Right ventricle myocardium inferior (tissue), 1 donor: ENCODE measurements at places on chromosomes 16 and 17.

DNA sequence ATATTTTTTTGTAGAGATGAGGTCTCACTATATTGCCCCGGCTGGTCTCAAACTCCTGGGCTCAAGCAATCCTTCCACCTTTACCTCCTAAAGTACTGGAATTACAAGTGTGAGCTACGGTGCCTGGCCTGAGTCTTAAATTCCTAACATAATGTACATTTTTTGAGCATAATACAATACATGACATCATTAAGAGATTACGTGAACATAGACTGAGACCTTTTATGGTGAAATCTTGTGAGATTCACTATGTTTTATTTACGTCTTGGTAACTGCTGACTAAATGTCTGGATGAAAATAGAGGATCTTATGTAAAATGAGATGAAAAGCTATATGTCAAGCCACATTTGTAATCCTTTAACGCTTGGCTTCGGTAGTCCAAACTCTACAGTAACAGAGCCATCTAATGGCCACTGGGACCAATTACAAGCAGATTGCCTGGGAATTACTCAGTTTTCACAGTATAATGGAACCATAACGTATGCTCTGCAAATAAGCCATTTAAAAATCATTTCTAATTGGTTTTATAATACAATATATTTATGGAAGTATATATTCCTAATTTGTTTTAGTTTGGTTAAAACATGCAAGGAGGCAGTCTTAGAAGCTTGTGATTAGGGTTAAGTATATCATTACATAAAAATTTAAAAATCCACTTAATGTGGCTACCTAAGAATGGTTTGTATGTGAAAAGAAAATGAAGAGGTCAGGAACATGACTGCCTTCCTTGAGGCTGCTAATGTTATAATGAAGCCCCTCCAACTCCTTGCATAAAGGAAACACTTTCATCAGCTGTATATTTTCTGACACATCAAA lies 8.1 kb upstream of the EFCAB13 start:
- DNase-seq = no peak

DNA sequence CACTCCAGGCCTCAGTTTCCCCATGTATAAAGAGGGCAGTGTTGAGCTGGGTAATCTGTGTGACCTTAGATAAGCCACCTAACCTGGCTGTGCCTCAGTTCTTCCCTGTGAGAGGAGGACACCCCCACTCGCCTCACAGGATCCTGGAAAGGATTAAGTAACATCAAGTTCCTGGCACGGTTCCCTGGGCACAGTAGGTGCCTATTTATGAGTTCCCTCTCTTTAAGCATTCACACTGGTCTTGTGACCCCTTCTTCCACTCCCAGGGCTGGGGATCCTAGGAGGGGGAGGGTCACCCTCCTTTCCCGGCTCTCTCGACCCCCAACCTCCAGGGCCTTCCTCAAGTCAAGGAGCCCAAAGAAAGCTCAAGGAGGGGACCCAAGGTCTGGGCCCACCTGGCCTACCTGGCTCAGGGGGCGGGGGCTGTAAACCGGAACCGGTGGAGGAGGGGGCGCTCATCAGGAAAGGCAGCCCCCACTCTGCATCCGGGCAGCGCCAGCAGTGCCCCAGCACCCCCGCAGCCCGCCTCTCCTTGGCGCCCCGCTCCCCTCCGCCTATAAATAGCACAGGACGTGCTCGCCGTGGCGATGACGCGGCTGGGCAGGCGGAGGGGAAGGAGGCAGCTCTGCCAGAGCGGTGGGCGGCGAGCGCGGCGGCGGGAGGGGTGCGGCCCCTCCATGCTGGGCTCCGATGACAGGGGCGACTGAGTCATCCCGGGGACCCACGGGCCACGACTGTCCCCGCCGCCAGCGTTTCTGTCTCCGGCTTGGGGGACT lies 9.4 kb downstream of the RPL19 start:
- DNase-seq = peak; percentile 88

- no peak for DNase-seq
Measured at GRCh38 chr17:8923762-8924161, 41.7 kb downstream of the PIK3R5 start.

DNA sequence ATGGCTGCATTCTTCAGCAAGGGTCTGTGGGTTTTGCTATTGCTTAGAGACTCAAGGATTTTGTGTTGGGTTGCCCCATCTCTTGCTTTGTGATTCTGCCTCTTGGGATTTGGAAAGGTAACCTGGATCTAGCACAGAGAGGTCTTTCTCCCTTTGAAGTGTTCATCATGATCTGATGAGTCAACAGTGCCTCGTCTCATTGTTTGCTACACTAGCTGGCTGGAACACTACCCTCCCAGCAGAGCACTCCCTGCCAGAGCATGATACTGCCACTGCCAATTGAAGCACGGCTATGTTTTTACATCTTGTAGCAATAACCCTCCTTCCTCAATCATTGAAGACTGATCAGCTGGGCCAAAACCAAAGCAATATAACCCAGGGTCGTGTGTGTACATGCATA lies 361.0 kb downstream of the CDH13 start:
- DNase-seq = no peak

GRCh38 chr17:33464669-33465280 lies 171.7 kb upstream of the ASIC2 start:
- no peak for DNase-seq

- DNase-seq = no peak
Measured at GRCh38 chr17:53313746-53314145, 509.0 kb upstream of the KIF2B start.

DNA sequence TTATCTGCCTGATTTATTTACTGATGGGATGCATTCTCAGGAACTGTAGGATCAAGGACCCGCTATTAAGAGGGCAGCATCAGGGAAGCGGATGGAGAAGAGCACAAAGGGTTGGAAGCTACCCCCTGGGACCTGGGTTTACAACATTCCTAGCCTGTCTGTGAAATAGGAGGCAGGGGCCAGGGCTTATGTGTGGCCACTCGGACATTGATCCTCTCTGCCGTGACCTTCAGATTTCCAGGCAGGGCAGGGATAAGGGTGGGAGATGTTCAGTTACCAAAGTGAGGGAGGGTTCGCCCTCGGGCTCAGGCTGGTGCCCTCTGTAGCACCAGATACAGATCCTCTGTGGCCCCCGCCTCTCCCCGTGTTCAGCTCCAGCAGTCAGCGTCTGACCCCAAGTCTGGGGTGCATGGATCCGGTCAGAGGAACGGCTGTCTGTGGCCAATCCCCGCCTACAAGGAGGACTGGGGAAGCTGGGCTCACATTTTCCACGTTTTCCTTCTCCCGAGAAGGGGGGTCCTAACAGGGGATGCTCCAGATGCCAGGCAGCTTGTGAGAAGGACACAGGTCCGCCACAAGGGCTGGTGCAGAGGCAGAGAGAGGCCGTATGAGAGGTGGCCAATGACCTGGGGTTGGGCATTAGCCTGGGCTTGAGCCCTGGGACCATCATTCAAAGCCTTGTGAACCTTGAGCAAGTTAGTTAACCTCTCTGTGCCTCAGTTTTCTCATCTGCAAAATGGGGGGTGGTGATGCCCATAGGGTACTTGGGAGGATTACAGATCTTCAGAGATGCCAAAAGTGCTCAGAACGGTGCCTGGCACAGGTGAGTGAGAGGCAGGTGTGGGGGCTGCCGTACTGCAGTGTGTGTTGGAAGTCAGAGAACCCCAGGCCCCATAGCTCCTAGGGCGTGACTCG lies 48.3 kb downstream of the ATP2C2 start:
- no peak for DNase-seq

DNA sequence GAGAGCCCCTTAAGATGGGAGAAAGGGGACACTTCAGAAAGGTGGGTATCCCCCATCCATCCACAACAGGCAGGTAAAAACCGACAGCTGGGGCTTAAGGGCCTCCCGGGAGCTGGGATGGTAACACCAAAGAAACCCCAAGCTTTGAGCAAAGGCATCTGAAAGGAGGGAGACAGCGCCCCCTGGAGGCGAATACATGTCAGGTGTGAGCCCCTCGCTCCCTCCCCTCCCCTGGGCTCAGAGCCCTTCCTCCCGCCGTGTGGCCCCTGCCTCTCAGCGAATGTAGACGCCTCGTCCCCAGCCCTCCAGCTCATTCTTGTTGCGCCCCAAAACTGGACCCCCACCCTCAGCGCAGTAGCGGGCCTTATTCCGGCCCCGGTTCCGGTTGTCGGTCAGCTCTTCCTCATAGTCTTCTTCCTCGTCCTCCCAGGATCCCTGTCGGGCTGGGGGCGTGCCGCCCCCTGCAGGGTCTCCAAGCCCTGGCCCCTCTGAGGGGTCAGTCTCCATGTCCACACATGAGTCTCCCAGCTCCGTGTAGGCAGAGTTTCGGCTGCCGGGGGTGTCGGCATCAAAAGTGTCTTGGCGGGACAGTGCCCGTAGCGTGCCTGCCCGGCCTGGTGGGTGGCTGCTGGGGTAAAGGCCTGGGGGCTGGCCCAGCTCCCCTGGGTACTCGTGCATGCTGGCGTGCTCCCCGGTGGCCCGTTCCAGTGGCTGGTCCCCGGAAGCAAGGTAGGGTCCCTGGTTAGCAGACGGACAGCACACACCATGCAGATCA lies 9.1 kb upstream of the ARL5C start:
- peak; percentile 87 for DNase-seq

GRCh38 chr17:56653877-56654276 lies 60.4 kb downstream of the NOG start:
- no peak for DNase-seq

DNA sequence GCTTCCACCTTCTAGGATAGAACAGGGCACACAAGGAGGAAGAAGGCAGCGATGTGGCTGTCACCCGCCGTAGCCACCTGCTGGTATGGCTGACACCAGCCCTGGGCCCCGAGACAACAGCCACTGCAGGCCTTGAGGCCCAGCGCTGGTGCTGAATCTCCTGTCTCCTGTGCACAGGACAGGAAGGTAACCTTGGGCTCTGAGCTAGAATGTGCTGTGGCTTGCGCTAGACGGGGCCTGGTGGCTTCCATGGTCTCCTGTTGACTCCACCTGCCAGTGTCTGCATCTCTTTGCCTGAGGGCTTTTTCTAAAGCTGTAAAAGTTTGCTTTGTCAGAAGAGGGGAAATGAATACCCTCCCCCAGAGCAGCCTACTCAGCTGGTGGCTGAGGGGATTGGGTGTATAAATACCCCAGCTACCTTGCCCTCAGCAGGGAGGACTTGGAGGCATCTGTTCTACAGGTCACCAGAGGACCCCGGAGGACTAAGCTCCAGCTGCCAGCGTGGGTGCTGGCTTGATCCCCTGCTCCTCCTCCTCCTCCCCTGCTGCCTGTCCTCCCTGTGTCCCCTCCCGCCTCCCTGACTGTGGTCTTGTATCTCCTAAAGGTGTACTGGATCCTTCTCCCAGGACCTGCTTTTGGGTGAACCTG lies 76.1 kb upstream of the SDK2 start:
- DNase-seq = no peak

DNA sequence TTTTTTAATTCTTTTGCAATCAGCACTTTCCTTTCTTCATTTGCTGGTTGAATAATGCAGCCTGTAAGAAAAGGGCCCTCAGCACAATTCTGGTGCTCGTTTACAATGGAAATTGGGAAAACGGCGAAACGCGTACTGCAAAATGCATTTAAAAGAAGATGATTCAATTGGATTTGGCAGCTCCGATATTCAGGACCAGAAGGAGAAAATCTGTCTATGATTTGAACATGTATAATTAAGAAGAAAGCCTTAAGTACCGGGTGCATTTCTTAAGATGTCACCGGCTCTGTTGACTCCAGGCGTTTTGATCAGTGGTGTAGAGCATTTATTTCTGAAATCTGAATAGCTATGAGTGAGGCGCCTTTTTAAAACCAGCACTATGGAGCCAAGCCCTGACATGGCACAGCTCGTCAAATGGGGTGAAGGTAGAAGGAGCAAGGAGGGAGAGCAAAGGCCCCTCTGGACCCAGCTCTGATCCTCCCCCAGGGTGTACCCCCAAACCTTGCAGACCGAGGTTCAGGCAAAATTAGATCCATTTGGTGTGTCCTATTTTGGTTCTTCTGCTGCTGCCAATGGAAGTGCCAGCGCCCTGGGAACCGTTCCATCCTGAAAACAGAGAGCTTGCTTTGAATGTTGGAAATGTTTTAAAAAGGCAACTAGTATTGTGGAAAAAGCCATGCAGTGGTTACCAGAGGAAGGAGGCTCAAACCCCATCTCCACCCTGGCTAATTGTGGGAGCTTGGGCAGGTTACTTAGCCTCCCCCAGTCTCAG lies 161.4 kb upstream of the RPL38 start:
- no peak for DNase-seq

- DNase-seq = no peak
Measured at GRCh38 chr17:36212966-36213365, 2.1 kb downstream of the CCL4L2 start.

DNA sequence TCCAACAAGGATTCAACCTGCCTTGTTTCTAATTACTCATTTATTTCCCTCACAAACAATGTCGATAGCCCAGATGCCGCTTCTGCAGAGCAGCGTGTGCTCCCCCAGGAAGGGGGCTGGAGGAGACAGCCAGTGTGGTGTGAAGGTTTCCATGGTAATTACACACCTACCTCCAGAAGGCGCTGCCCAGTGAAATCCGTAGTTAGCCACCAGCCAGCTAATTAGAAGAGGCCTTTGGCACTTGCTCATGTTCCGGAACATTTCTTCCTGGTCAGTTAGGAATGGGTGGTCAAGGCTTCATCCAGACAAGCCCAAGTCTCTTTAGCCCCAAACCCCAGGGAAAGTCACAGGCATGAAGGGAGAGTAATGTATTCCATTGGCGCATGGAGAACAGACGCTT lies 342.5 kb upstream of the C16orf82 start:
- no peak for DNase-seq

- DNase-seq = no peak
Measured at GRCh38 chr16:57636184-57636583, 7.8 kb downstream of the ADGRG1 start.

GRCh38 chr17:37725021-37725595 lies 19.8 kb downstream of the HNF1B start:
- no peak for DNase-seq

GRCh38 chr17:73271072-73271471 lies 9.4 kb upstream of the CPSF4L start:
- no peak for DNase-seq

- peak; percentile 85 for DNase-seq
Measured at GRCh38 chr17:491086-492021, 138.7 kb upstream of the RPH3AL start.

- no peak for DNase-seq
Measured at GRCh38 chr17:66689221-66689620, 145.7 kb upstream of the CACNG5 start.

- peak; percentile 77 for DNase-seq
Measured at GRCh38 chr17:83193336-83194185, 114.2 kb downstream of the METRNL start.

DNA sequence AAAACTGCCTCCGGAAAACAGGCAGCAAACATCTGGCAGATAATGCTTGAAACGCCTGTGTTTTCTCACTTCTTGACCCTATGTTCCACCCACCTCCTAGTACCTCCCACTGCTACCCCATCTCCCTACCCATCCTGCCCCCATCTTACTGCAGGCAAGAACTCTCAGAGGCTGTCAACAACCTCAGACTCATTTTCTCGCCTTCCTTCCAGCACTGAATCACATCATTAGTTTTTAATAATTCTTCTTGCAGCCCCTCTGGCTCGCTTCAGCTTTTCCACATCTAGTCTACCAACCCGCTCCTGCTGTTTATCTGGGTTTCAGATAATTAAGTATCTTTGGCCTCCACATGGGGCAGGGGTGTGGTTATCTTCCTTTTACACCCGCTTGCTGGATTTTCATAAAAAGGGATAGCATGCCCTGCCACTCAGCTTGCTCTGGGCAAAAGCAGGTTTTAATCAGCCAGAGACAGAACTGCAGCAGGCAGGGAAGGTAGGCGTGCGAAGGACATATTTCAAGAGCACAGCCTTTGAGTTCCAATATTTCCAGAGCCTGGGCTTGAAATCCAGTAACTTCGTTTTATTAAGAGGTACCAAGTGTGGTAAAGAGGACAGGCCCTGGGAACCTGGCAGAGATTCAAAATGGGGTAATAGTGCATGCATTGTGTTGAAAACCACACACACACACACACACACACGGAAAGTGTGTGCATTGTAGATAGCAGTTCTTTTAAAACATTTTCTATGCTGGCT lies 87.5 kb downstream of the BMERB1 start:
- no peak for DNase-seq
